Activated T-helper 1 cell treated with anti-CD3 and anti-CD28 coated beads, Interleukin-2, amount 50 U/mL, for 16 hours (primary cell): ENCODE measurements at places on chromosomes 1 and 21.

DNA sequence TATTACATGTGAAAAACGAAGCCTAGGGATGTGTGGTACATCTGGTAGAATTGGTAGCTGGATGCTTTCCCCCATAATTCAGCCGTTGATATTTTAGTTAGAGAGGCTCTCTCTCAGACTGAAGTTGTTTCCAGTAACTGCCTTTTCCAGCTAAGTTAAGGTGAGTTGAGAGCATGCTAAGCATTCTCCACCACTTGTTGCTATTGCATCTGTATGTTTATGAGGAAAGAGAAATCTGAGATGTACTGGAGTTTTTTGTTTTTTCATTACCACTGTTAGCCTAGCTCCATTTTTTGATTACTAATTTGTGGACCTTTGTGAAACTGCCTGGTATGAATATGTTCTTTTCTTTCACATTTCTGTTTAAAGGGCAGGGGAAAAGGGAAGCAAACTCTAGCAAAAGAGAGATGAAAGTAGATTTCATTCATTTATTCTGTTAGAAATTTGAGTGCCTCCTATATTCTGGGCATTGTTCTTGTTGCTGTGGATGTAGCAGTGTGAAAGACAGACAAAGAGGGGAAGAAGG lies 189.9 kb upstream of the CACYBP start:
- DNase-seq: no peak

DNA sequence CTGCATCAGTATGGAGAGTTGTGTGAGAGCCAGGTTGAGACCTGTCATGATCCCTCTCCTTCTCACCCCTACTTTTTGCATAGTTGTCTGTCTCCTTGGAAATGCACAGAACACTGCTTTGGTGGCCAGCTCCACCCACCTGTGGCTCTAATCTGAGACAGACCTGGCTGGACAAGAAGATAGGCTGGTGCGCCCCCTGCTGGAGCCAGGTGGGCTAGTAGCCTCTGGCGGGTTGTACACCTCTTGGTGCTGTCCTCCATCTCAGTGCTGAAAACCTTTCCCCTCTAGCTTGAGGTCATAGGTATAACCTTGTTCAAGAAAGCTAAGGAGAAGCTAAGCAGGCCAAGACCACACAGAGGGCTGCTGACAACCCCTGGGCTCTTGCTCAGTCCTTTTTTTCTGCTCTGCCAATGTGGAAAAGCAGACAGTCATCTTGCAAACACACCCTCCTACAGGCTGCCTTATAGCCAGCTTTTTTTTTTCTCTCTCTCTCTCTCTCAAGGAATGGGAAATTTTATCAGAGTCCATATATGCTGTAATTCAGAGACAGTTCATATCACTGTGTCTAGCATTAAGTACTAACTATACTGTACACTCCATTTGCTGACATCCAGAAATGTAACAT lies 58.8 kb upstream of the SPATA6 start:
- no peak for DNase-seq

GRCh38 chr1:108848806-108849205 lies 8.1 kb downstream of the AKNAD1 start:
- DNase-seq: no peak

GRCh38 chr1:39896909-39897685 lies 4.6 kb downstream of the MYCL start:
- no peak for DNase-seq

DNA sequence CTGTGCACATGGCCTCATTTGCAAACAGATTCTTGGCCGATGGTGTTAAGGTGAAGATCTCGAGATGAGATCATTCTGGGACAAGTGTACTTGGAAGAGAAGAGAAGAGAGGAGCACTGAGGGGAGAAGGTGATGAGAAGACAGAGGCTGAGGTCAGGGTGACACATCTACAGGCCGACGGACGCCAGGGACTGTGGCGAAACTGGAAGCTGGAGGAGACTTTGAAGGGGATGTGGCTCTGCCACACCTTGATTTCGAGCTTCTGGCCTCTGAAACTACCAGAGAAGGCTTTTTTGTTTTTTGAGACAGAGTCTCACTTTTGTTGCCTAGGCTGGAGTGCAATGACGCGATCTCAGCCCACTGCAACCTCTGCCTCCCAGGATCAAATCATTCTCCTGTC lies 137.5 kb upstream of the TMEM51 start:
- no peak for DNase-seq

DNA sequence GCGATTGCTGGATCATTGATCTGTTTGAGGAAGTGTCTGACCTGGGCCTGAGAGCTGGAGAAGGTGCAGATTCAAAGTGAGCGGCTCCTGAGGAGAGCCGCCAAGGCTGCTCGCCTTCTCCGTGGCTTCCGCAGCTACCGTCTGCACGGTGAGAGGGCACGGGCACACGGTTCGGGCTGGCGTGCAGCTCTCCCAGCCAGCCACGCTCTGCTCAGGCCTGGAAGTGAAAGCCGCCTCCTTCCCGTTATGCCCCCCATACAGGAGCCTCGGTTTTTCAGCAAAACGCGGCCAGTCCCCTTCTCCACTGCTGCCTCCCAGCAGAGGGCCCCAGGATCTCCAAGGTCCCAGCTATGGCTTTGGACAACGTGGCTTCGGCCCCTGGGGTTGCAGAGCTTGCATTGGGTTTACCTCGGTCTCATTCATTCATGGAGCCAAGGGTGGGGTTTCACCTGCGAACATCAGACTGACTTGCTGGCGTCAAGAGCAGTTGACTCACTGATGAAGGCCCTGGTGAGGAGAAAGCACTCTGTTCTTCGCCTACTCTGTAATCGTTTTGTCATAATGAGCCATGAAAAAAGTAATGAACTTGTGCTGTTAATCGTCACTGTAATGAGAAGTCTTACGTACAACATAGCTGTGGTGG lies 24.4 kb upstream of the PDXK start:
- DNase-seq: no peak
